8988T (cell line): ENCODE measurements at places on chromosomes 12 and 14.

DNA sequence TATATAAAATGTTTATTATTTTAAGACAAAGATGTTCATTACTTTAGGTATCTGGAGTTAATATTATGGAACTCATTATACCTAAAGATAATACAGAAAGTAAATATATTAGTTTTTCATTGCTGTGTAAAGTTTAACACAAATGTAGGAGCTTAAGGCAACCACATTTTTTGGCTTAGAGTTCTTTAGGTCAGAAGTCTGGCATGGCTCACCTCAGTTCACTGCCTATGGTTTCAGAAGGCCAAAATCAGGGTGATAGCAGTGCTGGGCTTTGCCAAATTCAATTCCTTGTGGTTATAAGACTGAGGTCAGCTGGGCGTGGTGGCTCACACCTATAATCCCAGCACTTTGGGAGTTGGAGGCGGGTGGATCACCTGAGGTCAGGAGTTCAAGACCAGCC is 35.5 kb upstream of the PRPF39 start:
- no peak for DNase-seq

GRCh38 chr12:57837864-57838562 is 8.5 kb downstream of the CTDSP2 start:
- no peak for DNase-seq

GRCh38 chr14:68268197-68268596 is 448.6 kb downstream of the RAD51B start:
- DNase-seq, result no peak

- no peak for DNase-seq
These were observed 57.2 kb upstream of the BEGAIN start for GRCh38 chr14:100644383-100644782.

DNA sequence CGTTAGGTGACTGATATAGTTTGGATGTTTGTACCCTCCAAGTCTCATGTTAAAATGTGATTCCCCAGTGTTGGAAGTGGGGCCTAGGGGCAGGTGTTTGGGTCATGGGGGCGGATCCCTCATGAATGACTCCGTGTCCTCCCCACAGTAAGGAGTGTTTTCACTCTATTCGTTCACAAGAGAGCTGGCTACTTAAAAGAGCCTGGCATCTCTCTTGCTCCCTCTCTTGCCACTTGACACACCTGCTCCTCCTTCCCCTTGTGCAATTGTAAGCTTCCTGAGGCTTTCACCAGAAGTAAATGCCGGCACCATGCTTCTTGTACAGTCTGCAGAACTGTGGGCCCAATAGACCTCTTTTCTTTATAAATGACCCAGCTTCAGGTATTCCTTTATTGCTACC is 2.6 kb downstream of the IFI27L2 start:
- no peak for DNase-seq

DNA sequence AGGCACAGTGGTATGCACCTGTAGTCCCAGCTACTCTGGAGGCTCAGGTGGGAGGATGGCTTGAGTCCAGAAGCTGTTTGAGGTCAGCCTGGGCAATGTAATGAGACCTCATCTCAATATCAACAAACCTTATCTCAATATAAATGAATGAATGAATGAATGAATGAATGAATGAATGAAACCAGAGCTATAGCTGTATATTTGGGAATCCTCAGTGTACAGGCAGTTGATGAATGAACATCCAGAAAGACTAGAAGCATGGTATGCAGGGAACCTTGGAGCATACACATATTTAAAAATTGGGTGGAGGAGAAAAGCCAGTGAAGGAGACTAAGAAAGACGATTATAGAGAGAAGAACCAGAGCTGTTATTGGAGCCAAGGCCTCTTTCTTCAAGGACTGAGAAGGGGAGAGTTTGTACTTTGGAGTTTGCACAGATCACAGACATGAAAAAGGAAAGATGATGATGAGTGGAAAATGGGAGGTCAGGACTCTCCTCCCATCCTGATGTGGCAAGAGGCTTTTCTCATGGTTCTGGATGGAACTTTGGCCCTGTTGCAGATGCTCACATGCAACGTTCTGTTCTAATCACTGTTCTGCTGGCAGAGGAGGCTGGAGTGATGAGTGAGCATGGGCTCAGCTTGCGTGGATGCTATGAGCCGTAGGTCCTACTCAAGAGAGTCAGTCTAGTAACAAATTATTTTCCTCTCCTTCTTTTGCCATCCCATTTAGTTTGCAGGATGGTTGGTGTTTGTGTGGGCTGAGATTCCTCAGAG is 114.4 kb downstream of the PRKCH start:
- DNase-seq, result no peak
